ENCODE measurements at places on chromosomes 11 and 22. TPM values are rescaled to one million over a fixed set of nuclear protein-coding genes. Genes with fewer than 3 reads are reported as not detected.
A peak's percentile ranks its signal among the peaks of the same experiment; 100 is the strongest.

Gene LDHAL6A
- 0.19 TPM for total RNA-seq

GRCh38 chr11:119192111-119192510, 6.8 kb downstream of the NHERF4 start:
- DNase-seq: no peak

DNA sequence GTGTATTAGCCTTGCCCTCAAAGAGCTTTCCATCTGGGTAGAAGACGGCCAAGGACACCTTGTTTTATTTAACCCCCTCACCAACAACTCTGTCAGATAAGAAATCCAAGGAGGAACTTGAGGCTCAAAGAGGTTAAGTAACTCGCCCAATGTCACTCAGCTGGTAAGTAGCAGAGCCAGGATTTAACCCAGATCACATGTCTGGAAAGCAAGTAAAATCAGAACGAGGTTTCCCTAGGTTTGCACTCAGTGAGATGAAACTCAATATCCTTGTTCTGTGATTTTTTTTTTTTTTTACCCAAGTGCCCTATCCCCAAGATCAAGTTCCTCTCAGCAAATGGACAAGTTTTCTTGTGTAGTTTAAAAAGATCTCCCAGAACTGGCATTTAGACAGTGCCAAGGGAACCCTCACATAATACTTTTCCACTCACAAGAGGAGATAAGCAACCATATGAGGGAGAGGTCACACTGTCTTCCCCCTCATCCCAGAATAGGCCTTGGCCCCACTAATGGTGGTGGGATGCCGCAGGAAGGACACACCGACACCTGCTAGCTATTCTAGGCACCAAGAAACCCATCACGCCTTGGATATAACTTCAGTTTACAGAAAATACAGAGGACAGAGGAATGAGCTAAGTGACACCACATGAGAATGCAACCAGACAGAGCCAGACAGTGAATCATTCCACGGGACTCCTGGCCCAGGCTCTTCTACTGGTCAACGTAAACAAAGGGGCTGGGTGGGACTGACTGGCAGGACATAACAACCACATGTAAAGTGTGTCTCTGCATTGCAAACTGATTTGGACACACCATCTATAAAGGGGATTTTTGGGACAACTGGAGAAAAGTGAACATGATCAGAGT, 8.6 kb upstream of the ARAP1 start:
- DNase-seq: no peak

Gene P4HA3
- total RNA-seq: not detected

Gene PATE4
- total RNA-seq: not detected

DNA sequence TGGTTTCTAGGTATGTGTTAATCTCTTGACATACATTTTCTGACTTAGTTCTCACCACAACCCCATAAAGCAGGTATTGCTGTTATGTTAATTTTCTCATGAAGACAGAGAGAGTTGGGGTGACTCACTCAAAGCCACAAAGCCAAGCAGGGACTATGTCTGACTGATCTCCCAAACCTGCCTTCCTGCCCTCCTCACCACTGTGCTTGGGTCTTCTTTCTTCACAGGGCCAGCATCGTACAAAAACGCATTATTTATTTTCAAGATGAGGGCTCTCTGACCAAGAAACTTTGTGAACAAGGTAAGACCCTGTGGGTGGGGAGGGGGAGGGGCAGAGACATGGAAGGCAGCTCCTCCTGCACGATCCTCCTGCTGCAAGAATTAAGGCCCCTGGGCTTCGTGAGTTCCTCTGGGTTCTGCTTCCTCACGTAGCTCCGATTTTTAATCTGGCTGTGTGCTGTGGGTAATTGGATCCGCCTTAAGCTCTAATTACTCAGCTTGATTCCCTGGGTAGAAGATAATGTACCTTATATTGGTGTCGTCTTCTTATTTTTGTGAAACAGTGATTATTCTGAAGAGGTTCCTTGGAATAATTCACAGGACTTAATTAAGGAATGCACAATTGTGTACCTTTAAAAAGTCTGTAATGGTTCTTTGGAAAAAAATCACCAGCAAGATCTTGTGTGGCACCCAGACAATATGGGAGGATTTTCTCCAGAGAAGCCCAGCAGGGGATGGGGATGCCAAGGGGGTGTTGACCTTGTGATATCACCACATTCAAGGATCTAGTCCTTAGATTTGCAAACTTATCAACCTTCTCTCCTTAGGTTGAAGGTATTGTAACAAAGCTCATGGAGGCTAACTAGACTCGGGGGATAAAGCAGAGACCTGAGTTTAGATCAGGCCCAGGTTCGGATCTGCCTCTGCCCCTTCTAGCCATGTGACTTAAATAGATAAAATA, 112.9 kb downstream of the SPON1 start:
- DNase-seq: peak; percentile 79

DNA sequence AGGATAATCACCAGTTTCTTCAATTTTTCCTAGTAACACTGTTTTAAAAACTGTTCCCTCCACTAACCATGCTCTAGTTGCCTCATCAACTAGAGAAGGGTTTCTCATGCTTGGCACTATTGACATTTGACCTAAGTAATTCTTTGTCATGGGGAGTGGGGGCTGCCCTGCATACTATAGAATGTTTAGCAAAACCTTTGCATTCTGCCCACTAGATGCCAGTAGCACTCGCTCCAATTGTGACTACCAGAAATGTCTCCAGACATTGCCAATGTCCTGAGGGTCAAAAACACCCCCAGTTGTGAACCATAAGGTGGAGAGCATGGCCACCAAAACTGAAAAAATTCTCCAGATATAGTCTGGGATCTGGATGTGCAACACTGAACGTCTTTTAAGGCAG, 27.6 kb upstream of the BMAL1 start:
- no peak for DNase-seq

- no peak for DNase-seq
Measured at GRCh38 chr11:123264431-123264780, 69.4 kb upstream of the CLMP start.

Gene GPHA2
- total RNA-seq: 0.46 TPM

GRCh38 chr11:86699040-86699791, 26.8 kb upstream of the ME3 start:
- DNase-seq: no peak

DNA sequence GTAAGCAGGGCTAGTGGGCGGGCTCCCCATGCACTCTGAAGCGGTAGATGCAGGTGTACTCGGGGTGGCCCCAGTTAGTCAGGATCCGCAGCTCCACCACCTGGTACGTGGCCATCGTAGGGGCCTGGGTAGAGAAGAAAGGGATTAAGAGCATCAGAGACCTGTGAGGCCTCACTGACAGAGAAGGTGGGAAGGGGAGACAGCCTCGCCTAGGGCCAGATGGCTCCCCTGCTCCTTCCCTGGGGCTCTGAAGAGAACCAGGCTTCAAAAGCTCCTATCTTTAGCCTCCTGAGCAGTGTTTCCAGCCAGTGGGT, 19.6 kb downstream of the SUN2 start:
- DNase-seq: no peak

DNA sequence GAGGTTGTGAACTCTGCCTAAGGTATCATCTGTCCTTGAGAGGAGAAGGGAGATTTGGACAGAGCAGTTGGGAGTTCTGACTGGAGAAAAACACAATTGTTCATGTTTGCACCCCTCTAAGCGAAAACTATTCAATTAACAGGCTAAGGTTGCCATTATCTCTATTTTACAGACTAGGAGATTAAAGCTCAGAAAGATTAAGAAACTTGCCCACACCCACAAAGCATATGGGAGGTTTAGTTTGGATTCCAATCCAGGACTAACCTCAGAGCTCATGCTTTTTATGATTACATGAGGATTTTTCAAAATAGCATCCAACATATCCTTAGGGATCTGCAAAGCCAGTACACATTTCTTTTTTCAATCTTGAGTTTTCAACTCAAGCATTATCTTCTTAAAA, 22.0 kb downstream of the GAB2 start:
- DNase-seq: no peak

- DNase-seq: no peak
Measured at GRCh38 chr22:24834845-24835570, 29.0 kb downstream of the SGSM1 start.

Gene SLC37A2
- total RNA-seq: 0.93 TPM

Gene RIC8A
- 100 TPM for total RNA-seq

Gene FXYD6
- total RNA-seq: 0.61 TPM

DNA sequence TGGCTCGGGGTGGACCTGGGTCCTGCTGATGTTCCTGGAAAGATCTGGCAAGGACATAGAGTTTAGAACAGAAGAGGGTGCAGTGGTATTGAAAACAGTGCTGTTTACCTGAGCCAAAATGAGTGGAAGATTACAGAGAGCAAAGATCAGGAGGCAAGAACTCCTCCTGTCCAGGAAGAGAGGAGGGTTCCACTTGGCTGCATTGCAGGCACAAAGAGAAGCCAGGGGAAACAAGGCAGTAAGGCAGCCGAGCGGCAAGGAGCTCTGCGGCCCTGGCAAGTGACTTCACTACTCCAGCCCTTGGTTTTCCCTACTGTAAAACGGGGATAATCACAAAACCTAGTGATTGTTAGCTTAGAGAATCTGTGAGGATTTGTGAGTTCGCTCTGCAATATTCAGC, 3.7 kb upstream of the PACSIN2 start:
- no peak for DNase-seq
